GM10248 (cell line): ENCODE measurements at places on chromosomes 5 and 9.

DNA sequence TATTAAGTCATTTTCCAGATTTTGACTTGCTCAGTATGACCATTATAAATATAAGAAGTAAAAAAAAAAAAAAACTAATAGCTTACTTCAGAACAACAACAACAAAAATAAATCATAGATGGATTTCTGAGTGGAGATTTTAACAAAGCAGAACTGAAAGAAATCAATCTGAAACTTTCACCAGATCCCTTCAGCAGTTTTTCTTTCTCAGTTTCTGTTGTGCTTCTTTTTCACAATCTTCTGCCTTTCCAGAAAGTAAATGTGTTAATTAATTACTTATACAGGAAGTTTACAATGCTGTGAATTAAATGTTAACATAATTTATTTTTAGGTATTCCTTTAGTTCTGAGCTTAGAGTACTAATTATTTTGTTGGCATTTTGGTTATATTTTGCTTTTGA lies 73.5 kb downstream of the CHSY3 start:
- DNase-seq, result no peak

DNA sequence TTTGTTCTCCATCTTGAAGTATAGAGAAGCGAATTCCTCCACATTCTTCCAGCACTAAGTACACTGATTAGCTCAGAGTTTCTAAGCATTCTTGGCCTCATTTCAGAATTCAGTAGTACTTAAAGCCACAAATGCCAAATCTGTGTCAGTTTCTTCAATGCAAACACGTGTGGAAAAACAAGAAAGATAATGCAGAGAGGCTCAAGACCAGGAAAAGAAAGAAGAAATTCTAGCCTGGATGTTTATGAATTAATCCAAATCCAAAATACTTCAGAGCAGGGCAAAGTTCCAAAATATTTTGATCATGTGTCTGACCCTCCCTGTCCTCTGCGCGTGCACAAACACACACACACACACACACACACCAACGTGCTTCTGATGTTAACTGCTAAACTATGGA lies 457.6 kb downstream of the SLCO4C1 start:
- DNase-seq, result no peak

DNA sequence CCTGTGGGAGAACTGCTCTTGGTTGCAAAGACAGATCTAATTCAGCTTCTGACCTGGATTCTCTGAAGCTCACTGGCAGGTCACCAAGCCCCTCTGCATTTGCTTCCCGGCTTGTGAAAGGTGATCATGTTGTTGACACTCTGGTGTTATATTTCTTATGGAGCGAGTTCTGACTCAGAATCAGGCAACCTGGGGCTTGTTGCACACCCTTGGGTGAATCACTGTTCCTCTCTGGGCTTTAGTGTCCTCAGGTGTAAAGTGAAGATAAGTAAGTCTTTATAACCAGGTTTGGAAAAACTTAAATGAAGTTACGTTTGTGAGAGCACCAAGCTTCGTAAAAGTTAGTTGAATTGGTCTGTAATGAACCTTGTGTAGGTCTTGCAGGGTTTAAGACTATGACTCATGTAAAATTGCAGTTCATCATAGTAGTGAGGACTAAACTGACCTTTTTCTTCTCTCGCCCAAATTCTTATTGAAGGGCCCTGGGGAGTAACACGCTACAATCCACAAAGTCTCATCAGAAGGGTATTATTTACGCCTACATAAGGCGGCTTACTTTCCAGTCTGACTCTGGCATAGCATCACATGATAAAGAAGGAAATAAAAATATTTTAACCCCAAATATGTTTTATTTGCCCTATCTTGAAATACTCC lies 218.6 kb downstream of the TMEM38B start:
- DNase-seq, result no peak

GRCh38 chr9:124372038-124372437 lies 43.2 kb downstream of the PSMB7 start:
- no peak for DNase-seq

DNA sequence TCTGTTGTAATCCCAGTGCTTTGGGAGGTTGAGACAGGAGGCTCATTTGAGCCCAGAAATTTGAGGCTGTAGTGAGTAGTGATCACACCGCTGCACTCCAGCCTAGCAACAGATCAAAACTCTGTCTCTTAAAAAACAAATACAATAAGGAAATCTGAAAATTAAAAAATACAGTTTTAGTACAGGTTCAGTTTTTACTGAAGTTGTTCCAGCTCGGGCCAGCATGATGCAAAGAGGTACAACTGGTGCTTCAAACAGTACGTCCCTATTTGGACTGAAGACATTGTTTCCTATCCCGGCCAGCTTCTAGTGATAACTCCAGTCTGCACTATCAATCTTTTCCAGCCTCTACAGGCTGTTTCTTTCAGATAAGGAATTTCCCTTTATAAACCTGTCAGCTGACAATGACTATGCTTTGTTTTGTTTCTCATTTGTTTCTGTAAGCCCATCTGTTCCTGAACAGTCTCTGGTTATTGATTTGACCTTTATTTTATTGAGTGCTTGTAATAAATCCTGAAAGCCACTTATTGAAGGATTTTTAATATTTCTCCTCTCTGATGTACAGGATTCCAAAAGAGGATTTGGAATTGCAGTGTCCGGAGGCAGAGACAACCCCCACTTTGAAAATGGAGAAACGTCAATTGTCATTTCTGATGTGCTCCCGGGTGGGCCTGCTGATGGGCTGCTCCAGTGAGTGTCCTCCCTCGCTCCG lies 41.9 kb downstream of the TJP2 start:
- DNase-seq, result no peak

DNA sequence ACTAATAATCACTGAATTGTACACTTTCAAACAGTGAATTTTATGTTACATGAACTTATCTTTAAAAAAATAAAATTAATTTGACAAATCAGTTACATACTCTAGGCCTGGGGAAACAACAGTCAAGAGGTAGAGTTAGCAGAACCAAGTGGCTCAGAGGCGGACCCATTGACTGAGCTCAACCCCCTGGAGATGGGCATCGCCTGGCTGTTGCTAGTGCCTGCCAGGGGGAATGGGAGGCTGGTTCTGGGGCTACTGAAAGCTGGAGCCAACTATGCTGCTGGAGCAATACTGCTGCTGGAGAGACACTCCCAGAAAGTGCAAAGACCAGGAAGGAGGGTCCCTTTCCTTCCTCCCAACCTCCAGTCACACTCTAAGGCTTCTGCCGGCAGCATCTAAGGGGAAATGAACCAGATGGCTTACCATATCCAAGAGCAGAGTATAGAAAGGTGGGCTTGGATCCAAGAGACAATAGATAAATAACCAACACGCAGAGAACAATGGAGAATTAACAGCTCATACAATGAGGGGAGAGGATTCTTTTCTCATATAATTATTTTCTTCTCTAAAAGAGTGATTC lies 40.3 kb upstream of the ANKRD55 start:
- no peak for DNase-seq

DNA sequence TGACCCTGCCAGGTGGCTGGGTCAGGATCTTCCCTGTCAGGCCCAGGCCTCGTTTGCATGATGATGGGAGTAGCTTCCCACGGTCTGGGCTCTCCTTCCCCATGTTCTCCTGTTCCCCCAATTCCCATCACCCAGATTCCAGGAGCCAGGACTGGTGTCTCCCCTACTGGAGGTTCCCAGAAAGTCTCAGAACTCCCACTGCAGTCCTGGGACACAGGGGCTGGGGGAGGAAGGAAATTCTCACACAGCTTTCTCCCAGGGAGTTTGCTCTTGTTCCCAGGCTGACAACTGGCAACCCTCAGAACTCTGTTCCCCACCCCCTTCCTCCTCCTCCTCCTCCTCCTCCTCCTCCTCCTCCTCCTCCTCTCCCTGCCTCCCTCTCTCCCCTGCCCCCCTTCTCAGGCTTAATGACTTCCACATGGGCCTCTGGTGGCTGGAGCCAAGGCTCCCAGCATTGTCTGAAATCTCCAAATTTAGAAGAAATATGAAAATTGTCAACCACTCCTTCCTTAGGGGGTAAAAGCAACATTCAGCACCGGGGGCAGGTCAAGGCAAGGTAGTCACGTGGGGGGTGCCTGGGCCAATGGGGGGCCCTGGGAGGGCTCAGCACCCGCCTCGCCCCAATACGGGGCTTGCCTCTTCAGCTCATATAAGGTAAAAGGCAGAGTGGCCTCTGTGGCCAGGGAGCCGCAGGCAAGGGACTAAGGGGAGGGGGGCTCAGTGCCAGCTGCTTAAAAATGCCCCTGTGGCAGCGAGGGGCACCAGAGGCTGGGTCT lies 27.3 kb upstream of the IL17B start:
- DNase-seq, result no peak

DNA sequence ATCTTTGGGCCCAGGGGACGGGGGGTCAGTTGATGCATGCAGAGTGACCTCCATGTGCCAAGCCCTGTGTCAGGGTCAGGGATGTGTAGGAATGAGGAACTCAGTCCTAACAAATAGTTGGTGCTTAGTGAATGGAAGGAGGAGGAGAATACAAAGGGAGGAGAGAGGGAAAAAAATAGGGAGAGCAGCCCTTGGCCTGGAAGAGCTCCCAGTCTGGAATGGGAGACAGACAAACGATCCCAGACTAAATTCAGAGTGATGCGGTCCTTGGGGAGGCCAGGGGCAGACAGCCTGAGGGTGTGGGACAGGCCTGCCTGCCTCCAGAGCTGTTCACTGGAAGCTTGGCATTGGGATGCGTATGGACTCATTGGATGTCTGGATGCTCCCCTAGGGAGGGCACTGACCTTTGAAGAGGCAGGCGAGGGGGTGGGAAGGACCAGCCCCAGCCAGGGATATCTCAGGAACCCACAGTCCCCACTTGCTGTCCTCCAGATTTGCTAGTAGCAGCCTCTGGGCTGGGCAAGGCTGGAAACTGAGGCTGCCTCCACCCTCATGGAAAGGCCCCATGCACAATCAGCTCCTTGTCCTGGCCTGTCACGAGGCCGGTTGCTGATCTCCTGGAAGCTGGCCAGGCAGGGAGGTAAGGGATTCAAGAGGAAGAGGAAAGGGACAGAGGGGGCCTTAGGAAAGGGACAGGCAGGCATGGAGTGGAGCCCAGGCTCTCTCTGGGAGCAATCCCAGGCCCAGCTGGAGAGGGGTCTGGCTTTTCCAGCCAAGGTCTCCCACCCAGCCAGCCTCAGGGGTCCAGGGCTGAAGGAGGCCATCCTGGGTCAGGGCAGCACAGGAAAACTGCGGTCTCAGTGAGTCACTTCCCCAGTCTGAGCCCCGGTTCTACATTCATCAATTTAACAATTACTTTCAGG lies 69.0 kb upstream of the GGTA1 start:
- DNase-seq, result no peak

DNA sequence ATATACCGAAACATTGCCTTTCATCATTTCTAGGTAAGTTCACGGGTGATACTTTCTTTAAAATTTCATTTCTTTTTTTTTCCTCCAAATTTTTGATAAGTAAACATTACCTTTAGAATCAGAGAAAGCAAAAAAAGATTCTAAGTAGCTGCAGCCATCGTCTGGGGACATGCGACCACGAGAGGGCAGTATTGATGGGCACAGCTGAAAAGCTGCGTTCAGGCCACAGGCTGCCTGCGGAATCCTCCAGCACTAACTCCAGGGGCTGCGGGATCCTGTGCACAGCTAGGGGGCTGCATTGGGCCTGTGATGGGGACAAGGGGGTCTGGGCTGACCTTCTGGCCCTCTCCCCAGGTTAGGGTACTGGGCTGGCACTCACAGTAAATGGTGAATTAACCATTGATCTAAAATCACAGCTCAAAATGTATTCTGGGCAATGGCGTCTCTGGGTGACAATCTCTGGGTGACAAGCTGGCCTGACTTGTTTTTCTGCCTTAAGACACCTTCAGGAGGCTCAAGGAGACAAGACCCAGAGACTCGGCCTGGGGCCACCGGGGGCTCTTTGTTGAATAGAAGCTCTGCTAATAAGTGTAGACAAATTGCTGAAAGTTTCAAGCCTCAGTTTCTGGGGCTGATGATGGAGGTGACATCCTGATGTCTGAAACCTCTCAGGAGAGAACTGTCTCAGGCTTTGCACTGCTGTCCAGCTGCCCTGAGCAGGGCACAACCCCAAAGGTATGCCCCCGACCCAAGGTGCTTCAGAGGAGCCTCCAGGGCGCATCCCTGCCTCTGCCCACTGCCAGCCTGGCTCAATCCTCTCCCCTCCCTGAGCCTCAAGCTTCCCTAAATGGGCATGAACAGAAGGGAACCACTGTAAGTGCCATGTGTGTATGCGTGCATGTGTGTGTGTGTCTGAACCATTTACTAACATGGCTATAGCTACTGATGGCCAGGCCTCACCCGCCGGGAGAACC lies 44.3 kb upstream of the SARDH start:
- DNase-seq, result peak; percentile 76

DNA sequence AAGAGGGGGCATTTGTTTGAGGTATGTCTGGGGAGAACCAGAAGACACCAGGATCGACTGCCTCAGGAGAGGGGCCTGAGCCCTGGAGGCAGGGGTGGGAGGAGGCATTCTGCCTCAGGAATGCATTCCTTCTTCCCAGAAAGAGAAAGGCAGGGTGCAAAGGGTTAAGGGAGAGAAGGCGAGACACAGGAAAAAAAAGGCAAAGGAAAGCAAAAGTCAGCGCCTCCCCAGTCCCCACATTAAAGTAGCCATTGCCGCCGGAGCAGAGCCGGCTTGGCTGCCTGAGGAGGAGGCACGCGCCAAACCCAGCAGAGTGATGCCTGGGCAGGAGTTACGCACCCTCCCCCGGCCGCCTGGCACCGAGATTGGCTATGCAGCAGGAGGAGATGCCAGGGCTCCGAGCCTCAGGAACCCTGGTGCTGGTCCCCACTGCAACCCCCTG lies 123.8 kb upstream of the PHYKPL start:
- DNase-seq, result no peak

GRCh38 chr5:127386557-127386956 lies 96.0 kb downstream of the MEGF10 start:
- DNase-seq, result no peak

DNA sequence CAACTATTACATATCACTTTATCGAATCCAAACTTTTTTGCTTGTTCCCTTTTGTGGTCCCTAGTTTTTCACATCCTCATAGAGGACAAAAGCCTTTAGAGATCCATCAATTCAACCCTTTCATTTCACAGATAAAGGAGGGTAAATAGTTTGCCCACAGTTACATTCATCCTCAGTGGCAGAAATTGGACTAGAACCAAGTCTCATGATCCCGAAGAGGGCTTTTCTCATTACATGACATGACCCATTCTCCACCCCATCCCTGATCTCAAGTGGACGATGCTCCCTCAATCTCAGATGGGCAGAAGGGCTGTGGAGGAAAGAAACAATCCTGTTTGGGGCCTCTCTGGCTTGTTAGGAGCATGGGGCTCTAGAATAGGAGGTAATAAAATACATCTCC lies 23.1 kb downstream of the TICAM2 start:
- no peak for DNase-seq
